ENCODE measurements at places on chromosomes 6 and 20. TPM values are rescaled to one million over a fixed set of nuclear protein-coding genes. Genes with fewer than 3 reads are reported as not detected.
A peak's percentile ranks its signal among the peaks of the same experiment; 100 is the strongest.

- no peak for DNase-seq
Observed at GRCh38 chr6:31419842-31420241, 16.4 kb downstream of the MICA start.

DNA sequence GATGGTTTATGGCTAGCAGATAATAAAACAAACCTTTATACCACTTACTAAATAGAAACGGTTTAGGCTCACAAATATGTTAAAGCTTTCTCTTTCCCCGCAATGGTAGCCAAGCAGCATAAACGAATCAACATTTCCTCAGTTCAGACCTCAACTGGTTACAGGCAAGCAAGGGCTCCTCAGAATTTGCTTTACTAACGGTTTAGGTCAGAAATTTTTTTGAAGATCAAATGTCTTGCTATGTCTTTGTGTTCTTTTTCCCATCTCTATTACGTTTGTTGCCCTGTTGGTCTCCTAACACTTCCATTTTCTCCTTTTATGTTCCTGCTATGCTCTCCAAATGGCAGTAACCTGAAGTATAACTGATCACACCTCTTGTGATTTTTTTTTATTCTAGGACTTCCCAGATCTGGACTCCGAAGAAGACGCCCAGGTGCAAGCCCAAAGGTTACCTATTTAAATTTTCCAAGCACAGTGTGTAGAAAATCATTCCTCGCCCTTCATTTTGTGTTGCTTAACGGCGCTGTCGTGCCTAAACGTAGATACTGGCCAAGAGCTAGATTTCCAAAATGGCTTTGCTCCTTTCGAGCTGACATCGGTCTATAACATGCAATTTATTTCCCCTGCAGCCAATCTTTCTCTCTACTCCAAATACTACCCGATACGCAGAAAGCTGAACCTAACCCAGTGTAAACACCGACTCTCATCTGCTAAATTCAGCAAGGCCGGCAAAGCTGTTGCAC is 717 bp upstream of the ASF1A start:
- DNase-seq, result peak; percentile 62

- DNase-seq, result no peak
Observed at GRCh38 chr6:140445474-140446004, 1071.1 kb upstream of the CITED2 start.

DNA sequence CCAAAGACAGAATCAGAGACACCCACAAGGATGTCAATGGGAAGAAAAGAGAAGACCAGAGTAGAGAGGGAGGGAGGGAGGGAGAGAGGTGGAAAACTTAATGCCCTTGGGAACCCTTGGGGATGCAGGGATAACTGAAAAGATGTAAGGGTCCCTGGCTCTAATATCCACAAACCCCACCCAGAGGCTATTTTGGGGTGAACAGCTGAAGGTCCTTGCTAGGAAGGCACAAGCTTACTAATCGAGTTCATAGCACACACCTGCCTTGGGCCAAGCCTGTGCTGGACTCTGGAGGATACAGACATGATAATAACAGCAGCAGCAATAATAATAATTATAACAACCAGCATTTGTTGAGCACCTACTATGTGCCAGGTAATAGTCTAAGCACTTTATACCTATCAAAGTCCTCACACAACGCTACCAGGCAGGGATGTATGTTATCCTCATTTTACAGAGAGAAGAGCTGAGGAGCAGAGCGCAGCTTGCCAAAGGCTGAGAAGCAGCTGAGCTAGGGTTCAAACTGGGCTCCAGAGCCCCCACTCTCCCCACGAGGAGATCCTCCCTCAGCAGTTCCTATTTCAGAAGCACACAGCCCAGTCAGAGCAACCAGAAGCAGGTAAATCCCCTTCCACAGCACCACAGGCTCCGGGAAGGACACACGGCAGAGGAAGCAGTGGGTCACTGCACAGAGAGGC is 174.2 kb downstream of the ANKRD60 start:
- no peak for DNase-seq

GRCh38 chr6:7260291-7261031 is 52.5 kb downstream of the SSR1 start:
- DNase-seq, result no peak

- DNase-seq, result no peak
Observed at GRCh38 chr6:40187535-40188144, 253.4 kb upstream of the MOCS1 start.

GRCh38 chr6:7341271-7341670 is 28.3 kb upstream of the SSR1 start:
- DNase-seq, result no peak

- DNase-seq, result no peak
Observed at GRCh38 chr6:138267971-138268895, 49.9 kb upstream of the PBOV1 start.

DNA sequence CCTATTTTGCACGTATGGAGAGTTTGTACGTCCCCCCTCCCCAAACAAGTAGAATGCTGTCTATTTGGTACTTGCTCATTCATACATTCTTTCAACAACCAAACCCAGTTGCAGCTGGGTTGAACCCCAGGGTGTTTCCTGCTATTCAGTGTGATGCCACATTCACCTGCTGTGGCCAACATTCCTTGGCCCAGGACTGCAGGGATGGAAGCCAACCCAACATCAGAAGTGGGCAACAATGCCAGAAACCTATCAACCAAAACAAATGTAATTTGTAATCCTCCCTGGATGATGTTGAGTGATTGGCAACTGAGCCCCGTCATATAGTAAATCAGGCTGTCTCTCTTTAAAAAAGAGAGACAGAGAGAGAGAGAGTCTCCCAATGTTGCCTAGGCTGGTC is 8.9 kb downstream of the NT5E start:
- no peak for DNase-seq

DNA sequence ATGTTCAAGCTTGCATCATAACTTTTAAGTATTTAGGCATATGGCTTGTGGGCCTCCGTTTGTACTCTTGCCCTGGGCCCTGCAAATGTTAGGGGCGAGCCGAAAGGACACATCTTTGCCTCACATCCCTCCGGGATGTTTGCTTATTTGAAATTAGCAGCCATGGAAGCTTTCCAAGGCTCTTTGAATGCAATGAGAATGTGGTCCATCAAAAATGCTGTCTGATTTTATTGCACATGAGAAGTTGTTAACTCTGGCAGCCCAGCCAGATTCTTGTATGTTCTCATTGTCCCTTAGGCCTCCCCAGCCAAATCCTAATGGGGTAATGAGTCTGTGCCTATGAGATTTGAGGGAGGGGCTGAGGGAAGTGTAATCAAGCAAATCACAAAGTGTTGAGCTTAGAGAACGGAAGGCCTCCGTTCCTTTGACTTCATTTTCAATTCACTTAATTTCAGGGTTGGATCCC is 261.2 kb upstream of the MARCKS start:
- no peak for DNase-seq

GRCh38 chr20:56249244-56249955 is 868 bp downstream of the MC3R start:
- DNase-seq, result no peak

DNA sequence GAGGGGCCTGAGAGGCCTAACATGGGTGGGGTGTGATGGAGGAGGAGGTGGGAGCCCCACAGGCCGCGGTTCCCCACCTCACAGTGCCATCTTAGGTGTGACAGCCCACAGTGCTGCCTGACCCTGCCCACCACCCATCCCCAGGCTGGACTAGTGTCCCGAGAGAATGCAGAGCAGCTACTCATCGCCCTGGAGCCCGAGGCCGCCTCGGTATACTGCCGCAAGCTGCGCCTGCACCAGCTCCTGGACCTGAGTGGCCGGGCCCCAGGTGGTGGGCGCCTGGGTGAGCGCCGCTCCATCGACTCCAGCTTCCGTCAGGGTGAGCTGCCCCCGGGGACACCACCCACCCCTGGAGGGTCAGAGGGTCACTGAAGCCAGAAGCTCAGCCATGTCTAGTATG is 15.6 kb downstream of the HSPA12B start:
- DNase-seq, result no peak

DNA sequence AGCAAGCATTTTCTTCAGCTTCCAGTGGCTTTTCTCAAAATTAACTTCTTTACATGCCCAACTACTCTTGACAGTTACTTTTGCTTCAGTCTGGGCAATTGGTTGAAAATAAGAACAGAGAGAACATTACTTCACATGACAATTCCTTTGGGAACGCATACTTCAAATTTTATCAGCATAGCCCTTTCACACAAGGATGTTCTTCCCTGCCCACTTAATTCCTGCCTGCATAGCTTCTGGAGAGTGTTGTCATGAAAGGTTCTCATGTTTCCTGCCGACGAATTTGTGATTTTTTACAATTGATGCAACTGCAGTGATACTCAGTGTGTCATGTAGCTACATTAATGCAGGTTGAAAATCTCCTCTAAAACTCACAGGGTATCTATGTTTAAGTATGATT is 22.0 kb upstream of the SNRNP48 start:
- DNase-seq, result no peak

GRCh38 chr6:78614961-78615360 is 252.4 kb upstream of the IRAK1BP1 start:
- DNase-seq, result no peak

DNA sequence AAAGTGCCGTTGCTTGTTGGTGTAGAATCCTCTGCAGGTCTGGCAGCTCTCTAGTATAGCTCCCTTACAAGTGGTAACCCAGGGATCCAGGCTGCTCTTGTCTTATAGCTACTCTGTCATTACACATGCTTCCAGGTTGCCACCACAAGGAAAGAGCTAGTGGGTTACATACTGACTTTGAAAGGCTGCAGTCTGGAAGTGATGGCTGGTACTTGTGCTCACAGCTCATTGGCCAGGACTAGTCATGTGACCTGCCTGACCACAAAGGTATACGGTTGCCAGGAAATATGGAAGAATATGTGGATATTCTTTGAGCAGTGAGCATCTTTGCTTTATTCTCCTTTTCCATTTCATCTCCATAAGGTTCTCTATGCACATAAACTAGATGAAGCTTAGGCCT is 46.0 kb downstream of the RREB1 start:
- no peak for DNase-seq

DNA sequence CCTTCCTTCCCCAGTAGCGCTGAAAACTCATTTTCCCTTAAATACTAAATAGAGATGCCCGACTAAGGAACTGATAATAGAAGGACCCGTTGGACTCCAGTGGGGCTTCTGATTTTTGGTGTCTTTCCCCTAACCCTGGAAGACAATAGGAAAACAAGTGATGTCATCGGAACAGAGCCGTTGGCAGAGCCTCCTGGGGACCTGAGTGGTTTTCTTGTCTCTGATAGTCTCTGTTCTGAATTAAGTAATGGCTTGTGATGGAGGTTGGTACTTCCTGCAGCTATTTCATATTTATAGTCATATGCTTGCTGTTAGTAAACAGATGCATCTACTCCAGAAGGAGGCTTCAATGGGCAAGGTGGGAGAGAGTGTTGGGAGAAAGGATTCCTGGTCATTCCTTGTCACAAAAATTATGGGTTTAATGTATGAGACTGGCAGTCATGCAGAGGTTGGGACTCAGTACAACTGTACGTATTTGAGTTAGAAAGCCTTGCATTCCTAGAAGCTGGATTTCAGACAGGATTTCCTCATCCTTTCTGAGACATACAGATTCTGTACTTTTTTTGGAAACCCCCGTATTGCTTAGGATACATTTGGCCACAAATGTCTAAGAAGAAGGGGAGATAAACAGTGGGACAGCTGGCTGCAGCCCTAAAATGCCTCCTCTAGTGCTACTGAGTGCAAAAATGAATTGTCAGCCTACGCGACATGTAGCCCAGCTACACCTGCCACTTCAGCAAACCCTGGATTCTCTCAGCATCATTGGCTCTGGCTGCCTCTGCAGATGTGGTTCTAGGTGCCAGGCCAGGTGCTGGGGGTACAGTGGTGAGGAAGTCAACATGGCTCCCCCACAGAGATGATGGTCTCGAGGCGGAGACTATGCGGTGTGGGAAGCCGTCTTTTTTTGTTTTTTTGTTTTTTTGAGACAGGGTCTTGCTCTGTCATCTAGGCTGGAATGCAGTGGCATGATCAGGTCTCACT is 38.1 kb downstream of the CDS2 start:
- no peak for DNase-seq

DNA sequence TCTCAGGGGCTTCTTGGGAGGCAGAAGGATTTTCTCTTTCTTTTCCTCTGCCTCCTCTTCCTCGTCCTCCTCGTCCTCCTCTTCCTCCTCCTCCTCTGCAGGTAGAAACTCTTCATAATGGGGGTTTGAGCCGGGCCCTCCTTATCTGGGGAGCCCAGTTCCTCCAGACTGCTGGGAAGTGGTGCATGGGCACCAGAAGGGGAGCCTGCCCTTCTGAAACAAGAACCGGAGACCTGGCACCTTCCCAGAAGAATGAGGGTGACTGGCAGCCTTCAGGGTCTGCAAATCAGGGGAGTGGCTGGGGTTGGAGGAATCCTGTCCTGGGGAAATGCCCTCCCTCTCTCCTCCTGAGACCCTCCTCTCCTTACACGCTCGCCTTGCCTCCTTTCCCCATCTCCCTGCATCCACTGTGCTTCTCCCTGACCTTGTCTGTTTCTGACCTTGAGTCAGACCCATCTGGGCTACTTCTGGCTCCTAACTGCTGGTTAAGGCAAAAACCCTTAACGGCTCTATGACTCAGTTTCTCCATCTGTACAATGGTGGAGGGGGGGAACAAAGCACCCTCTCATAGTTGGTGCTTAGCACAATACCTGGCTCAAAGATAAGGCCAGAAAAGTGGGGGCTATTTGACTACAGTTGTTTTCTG is 1.7 kb downstream of the TULP1 start:
- DNase-seq, result no peak

- DNase-seq, result no peak
Observed at GRCh38 chr20:33071198-33071597, 8.2 kb upstream of the BPIFB4 start.

GRCh38 chr6:101230866-101231265 is 162.6 kb upstream of the GRIK2 start:
- no peak for DNase-seq

GRCh38 chr6:1348675-1349074 is 36.8 kb downstream of the FOXQ1 start:
- DNase-seq, result no peak

The GSTA3 gene
- polyA plus RNA-seq, result not detected

The PLCG1 gene
- polyA plus RNA-seq, result 34.9 TPM

The CAP2 gene
- 9.5 TPM for polyA plus RNA-seq

The NR2E1 gene
- polyA plus RNA-seq, result not detected

The MCHR2 gene
- polyA plus RNA-seq, result not detected

The MROH8 gene
- 0.60 TPM for polyA plus RNA-seq

The TLDC2 gene
- polyA plus RNA-seq, result not detected

The AMD1 gene
- polyA plus RNA-seq, result 68.4 TPM

The BAK1 gene
- 62.0 TPM for polyA plus RNA-seq
